ENCODE measurements at places on chromosomes 7 and 10.

DNA sequence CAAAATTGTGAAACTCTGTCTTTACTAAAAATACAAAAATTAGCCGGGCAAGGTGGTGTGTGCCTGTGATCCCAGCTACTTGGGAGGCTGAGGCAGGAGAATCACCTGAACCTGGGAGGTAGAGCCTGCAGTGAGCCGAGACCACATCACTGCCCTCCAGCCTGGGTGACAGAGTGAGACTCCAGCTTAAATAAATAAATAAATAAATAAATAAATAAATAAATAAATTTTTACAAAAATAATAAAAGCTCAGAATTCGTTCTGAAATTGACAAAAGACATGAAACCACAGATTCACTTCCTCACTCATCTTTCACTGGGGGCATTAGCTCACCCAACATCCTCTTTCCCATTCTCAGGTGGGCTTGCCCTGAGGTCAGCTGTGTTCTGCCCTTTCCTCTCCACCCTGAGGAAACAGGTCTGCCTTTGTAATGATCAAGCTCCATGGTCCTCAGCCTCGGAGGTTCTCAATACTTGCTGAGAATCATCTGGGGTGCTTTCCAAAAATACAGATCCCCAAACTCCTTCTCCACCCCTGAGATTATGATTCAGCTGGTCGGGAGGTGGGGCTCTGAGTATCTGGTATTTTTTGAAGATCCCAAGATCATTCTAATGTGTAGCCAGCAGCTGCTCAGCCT is 29.2 kb upstream of the APBB1IP start:
- no peak for DNase-seq

DNA sequence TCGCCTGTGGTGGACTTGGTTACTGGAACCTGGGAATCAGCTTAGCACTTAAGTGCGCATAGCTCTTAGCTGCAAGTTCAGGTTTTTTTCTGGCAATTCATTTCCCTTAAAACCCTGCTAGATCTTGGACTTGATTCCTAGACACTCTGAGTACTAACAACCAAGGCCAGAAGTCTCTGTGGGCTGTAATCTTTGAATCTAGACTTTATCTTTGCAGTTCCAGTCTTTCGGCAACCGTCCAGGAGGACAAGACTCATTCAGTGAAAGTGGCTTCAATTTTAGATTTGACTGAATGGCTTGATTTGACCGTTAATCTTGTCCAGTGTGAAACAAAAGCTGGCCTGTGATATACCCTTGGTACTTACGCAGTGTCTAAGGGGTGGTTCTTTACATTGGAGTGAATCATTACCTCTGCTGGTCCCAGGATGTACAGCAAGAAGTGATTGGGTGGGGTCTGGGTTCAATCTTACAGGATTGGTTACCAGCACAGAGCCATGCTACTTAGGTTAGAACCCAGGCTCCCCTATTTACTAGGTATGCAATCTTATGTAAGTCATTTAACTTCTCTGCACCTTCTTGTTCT is 16.4 kb downstream of the PTTG1IP2 start:
- DNase-seq = no peak

- DNase-seq = peak; percentile 47
Measured at GRCh38 chr7:26278770-26279169, 12.9 kb upstream of the SNX10 start.

GRCh38 chr10:27746397-27747095 is 927 bp upstream of the MKX start:
- DNase-seq = no peak

GRCh38 chr10:106864031-106864430 is 300.5 kb downstream of the SORCS1 start:
- DNase-seq = no peak

DNA sequence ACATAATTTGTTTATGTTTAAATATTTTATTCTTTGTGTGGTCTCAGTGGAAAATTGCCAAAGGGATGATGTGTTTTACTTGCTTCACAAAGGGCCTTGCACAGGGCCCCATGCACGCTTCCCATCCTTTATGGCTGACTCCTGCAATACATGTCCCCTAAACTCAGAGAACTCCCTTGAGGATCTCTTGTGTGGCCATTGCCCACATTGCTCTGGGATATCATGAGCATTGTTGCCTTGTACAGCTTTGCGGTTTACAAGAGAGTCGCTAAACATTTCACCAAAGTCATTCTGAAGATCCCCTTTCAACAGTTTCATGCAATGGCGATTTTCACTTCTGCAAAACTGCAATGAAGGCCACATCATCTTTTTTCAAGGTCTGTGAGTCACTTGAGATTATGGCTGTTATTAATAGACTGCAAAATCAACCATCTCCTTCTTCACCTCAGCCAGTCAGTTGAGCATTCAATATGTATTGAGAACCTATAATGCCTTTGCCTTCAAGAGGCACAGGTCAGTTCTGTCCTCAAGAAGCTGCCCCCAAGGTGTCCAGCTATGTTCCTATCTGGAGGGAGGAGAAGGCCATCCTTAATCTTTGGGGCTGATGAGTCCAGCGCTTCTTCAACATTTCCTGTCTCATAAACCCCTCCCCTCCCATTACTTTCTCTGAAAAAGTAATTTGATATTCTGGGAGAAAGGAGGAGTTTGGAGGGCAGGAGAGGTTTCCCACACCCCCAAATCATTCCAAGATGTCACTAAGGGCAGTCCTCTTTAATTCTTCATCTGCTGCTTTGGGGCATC is 108.1 kb downstream of the CCDC71L start:
- DNase-seq = no peak

DNA sequence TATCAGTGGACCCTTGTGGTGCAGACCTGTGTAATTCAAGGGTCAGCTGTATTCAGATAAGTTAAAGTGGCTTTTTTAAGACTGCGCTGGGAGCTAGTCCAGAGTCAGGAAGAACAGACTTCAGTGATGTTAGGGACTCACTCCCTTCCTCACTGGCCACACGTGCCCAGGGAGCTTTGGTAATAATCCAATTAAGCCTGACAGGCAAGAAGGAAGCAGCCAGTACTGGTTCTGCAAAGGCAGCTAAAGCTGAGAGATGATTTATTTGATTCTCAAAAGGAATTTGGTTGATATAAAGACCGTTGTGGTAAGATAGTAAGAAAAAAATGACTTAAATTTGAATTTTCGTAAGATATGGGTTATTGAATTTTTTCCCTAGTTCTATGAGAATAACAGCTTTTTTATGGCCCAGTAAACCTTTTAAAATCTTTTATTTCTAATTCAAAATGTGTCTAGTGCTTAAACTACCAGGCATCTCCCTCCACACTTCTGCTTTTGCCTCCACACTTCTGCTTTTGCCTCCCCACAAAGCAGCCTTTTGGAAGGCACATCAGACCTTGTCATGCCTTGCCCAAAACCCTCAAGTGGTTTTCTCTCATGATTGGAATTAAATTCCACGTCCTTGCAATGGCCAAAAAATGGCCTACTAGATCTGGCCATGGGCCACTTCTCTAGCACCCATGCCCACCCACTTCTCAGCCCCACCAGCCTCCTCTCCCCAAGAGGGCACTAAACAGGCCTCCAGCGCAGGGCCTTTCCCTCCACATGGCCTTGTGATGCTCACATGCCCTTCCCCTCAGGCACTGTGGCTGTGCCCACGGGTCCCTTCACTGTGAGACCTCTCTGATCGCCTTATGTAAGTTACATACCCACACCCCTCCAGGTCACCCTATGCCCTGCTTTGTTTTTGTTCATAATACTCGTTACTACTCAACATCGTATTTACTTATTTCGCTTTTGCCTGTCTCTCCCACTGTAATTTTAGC is 92.5 kb downstream of the POU6F2 start:
- no peak for DNase-seq

GRCh38 chr7:153616711-153617325 is 435.4 kb upstream of the DPP6 start:
- DNase-seq = no peak

All from SW480 (cell line).